ENCODE measurements at places on chromosomes 3 and 15. TPM values are rescaled to one million over a fixed set of nuclear protein-coding genes. Genes with fewer than 3 reads are reported as not detected.

GRCh38 chr15:67967871-67968431 lies 86.2 kb upstream of the PIAS1 start:
- peak; percentile 89 for DNase-seq

- peak; percentile 67 for DNase-seq
Observed at GRCh38 chr15:52677593-52678467, 1.4 kb downstream of the ATOSA start.

DNA sequence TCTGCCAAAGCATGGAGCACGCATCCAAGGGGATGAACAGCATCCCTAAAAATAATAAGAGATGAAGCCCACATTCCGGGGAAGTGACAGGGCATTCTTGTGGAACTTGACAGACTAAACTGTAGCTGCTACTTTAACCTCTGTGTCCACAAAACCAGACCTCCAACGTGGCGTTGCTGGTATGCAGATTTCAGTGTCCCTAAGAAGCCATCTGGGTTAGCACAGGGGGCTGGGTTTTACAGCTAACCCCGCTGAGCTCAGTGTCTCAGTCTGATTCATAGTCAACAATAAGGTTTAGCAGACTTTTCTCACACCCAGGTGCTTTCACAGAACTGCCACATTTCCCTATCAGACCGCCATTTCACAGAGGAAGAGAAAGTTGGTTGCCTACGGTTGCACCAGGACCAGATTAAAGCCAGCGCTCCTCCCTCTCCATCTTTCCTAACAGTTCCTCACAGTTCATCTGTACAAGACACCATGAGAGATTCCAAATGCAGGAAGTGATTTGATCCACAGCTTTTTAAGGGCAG lies 61.6 kb upstream of the CTDSPL start:
- no peak for DNase-seq

DNA sequence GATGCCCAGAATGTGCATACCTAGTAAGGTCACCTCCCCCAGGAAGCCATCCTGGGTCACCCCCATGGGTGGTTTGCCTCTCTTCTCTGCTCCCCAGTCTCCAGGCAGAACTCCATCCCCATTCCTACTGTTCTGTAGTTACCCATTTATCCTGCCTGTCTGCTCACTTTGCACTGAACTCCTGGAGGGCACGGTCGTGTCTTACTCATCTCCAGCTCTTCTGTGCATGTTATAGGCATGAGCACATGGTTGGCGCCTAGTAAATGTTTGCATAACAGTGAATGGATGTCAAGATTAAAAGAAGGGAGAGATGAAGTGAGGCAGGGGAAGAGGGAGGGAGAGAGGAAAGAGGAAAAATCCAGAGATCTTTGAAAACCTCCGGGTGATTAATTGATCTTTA lies 208.4 kb upstream of the TRIM42 start:
- DNase-seq: no peak

DNA sequence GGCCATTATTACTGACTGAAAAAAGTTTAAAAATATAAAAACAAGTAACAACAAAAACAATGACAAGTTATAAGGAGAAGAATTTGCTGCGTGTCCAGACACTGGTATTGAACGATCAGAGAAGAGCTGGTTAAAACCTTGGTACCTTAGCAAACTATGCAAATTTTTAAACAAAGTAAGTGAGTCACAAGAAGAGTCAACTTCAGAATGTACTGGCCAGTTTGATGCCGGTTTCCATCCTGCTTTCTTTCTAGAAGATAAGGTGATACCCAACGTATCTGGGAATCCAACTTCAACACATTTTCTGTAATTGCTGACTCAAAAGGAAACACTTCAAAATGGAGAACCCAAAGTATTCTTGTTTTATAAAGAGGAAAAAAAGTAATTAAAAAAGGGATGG lies 49.8 kb downstream of the RUBCN start:
- DNase-seq: no peak

- no peak for DNase-seq
Observed at GRCh38 chr15:94478763-94479162, 247.4 kb downstream of the MCTP2 start.

DNA sequence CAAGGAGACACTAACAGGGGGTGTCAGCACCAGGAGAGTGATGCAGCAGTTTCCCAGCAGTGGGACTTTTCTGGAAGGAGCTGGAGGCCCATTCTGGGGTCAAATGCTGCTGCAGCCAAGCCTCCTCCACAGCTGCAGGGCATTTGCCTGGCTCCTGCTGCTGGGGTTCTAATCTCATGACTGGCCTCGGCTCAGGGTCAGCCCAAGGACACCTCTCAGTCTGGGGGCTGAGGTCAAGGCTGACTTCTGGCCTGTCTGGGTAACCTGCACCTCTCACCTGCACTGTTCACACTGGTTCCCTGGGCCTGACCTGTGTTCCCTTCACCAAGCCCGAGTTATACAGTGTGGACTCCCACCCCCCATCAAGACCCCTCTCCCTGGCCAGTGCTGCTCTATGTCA lies 10.4 kb upstream of the C15orf39 start:
- DNase-seq: no peak

DNA sequence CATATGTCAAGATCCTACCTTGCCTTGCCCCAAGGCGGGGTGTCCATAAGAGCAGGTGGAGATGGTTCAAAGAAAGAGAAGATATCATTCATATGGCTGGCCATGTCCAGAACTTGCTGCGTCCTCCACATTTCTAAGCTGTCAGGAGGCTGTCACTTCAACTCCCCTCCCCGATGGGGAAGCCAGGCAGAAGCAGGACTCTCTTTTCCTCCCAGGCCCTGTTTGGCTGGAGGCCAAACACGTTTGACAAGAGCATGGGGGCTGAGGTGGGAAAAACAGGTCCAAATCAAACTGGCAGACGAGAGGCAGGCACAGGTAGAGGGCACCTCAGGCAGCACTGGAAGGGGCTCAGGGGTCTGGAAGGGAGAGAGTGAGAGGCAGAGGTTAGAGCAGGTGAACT lies 37.7 kb downstream of the MESD start:
- DNase-seq: no peak

DNA sequence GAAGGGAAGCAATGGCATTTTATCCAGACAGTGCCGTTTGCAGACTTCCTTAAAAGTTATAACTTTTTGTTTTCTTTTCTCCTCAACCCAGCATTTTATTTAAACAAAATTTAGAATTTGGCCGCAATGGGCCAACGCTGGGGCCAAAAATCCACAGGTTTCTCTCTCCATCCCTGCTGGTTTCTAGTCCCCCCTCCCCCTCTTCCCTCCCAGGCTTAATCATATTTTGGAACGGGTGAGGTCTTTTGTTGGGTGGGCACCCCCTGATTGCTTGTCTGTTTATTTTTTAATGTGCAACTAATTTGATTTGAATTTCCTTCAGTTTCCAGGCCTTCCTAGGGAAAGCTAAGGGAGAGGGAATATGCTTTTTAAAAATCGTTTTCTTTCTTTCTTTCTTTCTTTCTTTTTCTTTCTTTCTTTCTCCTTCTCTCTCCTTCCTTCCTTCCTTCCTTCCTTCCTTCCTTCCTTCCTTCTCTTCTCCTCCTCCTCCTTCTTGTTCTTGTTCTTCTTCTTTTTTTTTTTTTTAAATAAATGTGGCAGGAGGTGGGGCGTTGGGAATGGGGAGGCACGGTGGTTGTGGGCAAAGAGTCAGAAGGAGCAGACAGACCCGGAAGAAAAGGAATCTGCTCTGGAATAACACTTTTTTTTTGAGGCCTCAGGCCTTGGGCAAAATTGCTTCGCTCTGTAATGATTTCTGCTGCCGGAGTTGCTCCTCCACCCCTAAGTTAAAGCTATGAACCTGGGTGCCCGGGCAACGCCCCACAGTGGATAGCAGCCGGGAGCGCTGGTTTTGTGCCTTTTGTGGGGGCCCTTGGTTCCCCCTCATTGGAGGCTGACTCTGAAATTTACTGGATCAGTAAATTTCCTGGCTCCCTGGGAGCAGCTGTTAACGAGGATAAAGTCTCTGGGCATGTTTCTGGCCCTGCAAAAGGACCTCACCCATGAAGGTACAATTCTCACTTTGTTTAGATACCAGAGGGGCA lies 1.9 kb downstream of the FNDC3B start:
- peak; percentile 59 for DNase-seq

DNA sequence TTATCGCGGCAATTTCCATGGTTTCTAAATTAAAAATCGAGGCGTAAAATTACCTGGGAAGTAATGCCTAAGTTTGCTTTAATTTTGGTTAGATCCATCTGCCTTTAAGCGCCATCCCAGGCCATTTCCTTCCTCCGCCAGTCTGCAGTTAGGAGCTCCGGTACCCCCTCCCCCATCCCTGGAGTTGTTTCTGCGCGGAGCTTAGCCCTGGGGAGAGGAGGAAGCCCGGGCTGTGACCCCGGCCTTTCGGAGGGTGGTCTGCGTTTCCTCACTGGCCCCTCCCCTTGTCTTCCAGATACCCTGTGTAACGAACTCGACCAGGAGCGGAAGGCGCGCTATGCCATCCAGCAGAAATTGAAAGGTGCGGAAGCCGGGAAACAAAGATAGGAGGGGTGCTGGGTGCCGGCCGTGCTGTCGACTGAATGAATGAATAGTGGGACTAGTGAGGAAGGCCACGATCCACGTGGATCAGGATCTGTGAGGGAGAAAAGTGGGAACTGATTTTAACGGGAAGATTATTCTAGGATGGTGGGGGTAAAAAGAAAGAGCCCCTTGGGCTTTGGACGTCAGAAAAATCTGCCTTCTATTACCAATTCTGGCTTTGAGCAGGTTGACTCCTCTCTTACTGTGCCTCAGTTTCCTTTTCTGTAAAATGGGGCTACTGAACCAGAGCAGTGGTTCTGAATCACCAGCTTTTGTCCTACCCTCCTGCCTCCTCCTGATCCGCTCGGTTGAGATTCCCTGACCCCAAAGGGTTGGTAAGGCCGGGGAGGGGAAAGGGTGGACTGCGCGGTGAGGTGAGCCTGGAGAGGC lies 6.7 kb downstream of the RNU6-1 start:
- no peak for DNase-seq

DNA sequence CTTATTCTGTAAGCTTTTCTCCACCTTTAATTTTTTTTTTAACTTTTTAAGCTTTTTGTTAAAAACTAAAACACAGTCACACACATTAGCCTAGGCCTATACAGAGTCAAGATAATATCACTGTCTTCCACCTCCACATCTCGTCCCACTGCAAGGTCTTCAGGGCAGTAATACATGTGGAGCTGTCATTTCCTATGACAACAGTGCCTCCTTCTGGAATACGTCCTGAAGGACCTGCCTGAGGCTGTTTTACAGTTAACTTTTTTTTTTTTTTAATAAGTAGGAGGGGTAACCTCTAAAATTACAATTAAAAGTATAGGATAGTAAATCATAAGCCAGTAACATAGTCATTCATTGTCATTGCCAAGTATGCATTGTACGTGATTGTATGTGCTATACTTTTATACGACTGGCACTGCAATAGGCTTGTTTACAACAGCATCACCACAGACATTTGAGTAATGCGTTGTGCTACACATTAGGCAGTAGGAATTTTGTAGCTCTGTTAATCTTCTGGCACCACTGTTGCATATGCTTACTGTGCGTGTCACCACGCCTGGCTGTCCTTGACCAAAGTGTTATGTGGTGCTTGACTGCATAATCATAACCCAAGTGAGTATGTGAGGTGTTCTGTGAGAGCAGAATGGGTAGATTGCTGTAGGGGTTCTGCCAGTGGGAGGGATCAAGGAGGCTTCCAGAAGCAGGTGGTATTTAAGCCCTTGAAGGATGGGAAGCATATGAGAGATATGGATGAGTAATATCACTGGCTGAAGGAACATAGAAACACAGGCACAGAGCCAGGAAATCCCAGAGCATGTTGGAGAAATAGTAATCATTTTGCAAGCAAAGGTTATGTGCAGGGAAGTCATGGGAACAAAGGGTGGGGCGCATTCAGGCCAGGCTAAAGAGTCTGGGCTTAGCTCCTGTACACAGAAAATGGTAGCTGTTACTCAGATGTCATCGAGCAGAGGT lies 18.3 kb downstream of the FBXO22 start:
- no peak for DNase-seq

- no peak for DNase-seq
Observed at GRCh38 chr3:53071882-53072431, 26.1 kb upstream of the SFMBT1 start.

- DNase-seq: peak; percentile 47
Observed at GRCh38 chr3:13144163-13145023, 71.2 kb upstream of the IQSEC1 start.

The GLDN gene
- total RNA-seq: 8.4 TPM

The ZFAND6 gene
- 72.4 TPM for total RNA-seq

The TMEM108 gene
- 2.2 TPM for total RNA-seq

The CYP1A2 gene
- not detected for total RNA-seq

The TM4SF1 gene
- 124 TPM for total RNA-seq

The WNT7A gene
- not detected for total RNA-seq

The SLC12A1 gene
- total RNA-seq: not detected

The SCG5 gene
- not detected for total RNA-seq

Data from Right ventricle myocardium inferior (tissue), 1 donor.